ENCODE measurements at places on chromosomes 3 and 15.

GRCh38 chr3:128603313-128603712 is 47.3 kb downstream of the RPN1 start:
- no peak for DNase-seq

- DNase-seq = no peak
Measured at GRCh38 chr3:139676632-139677387, 962 bp downstream of the NMNAT3 start.

- DNase-seq = no peak
Measured at GRCh38 chr3:152225201-152225600, 43.5 kb upstream of the MBNL1 start.

DNA sequence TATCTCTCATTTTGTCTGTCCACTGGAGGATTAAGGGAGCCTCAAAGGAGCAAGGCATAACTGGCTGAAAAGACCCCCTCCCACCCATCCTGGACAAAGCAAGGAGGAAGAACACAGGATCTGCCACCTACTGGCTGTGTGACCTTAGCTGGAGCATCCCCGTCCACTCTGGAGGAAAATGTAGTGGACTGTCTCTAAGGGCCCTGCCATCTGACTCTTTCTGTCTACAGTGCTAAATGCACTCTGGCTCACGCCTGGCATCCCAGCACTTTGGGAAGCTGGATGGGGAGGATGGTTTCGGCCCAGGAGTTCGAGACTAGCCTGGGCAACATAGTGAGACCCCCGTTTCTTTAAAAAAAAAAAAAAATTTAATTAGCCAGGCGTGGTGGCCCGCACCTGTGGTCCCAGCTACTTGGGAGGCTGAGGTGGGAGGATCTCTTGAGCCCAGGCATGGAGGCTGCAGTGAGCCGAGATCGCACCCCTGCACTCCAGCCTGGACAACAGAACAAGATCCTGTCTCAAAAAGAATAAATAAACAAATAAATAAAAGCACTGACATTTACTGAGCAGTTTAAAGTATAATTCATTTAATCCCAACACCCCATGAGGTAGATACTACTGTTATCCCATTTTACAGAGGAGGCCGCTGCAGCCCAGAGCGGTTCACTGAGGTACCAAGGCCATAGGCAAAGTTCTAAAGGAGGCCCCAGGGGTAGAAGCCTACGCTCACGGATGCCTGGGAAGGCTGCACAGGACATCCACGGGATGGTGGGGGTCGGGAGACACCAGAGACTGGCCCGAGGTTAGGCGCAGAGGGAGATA is 1.1 kb downstream of the TBC1D2B start:
- no peak for DNase-seq

DNA sequence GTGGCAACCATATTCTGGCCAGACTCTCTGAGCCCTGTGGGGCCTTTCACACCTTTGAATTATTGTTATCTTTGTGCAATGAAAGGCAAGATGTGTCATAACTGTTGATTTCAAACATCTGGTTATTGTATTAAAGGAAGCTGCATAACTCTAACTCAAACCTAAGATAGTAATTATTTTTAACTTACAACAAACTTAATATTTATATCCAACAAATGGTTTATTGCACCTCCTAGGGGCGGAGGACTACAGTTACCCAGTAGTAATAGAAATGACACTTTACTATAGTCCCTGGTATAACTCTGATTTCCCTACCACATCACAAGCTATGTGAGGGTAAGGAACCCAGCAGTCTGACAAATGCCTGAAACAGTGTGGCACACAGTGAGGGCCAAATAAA is 363.9 kb upstream of the SUCLG2 start:
- no peak for DNase-seq

- peak; percentile 79 for DNase-seq
Measured at GRCh38 chr15:40763801-40764628, at the start of gene GCHFR. Gene GCHFR (plus strand): TSS chr15:40764068. CDS start chr15:40764181, 113 bp downstream.

DNA sequence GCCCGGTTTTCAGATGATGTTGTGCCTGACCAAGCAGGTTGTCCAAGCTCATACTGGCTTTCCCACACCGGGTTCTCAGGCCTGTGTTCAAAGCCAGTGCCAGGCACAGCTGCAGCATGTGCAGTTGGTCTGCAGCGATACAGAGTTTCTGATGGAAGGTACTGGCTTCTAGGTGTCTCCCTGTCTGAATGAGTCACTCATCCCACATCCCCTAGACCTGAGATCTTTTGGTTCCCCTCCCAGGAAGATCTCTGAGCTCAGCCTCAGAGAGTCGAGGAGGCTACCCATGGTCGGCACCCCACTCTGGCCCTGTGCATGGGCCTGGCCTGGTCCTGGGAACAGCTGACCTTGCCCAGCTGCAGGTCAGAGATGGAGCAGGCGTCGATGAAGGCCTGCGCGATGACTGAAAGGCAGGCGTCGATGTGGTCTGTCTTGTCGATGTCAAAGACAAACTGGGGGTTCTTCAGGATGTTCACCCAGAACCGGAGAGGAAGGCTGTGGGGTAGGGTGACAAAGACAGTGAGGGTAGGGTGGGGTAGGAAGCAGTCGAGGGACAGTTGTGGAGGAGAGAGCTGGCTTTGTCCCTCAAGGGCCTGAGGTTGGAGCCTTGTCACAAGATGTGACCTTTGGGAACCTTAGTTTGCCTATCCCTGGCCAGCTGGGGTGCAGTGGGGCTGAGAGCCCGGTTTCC is 15.3 kb downstream of the H1-8 start:
- no peak for DNase-seq

DNA sequence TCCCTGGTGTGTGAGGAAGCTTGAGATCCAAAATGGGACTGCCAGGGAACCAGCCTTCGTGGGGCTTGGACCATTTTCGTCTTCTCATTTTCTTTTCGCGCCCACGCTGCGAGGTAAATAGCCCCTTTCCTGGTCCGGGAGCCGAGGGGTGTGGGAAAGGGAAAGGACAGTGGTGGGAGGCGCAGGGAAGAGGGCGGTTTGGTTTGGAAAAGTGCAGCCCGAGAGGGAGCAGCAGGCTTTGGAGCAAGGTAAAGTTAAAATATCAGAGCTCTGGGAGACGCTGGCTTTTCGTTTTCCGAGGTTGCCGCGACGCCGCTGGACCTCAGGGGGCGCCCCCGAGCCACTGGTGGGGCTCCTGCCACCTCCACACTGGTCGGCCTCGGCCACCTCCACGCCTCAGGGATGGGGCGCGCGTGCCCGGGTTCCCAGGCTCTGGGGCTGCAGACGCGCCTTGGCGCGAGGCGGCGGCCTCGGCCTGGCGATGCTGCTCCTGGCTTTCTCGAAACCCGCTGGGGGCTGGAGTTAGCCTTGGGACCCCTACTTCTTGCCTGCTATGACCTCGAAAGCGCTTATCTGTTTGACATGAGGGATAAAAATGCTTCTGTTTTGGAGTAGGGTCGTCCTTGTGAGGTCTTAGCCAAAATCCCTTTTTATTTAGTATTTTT is 3.2 kb downstream of the PTPRG start:
- peak; percentile 81 for DNase-seq

DNA sequence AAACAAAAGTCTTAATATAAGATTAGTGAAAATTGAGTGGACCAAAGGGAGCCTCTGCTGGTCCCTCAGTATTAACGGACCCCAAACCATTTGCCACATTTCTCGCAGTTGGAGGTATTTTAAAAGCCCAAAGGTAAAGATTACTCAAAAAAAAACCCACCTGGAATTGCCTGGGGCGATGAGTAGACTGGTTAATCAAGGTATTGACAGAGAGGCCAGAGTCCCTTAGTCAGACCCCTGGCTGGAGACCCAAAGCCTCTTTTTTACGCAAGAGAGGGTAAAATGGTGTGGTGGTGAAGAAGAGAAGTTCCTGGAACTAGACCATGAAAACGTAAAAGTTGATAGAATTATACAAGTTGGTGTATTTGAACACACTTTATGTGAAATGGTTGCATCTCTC is 137.2 kb downstream of the IMPG2 start:
- no peak for DNase-seq

GRCh38 chr15:65195548-65195923 is 10.4 kb upstream of the CLPX start:
- DNase-seq = no peak

DNA sequence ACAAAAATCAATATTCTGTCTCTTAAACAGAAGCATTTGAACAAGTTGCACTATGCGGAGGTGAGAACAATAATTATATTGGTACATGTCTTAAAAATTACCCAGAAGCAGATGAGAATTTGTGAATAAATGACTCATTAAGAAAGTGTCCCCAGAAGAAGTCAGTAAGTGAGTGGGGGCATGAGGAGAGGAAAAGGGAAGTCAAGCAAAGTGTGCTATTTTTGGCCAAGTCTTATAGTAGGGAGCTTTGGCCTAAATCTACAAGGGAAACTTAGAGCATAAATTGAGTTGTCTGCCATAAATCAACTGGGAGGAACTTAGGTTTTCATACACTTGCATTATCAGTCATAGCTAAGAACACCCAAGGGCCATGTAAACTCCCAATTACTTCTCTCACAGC is 86.9 kb upstream of the SATB1 start:
- no peak for DNase-seq

- DNase-seq = peak; percentile 62
Measured at GRCh38 chr15:33547876-33548275, 237.1 kb downstream of the RYR3 start.

- DNase-seq = no peak
Measured at GRCh38 chr3:189508784-189509501, 122.2 kb upstream of the TP63 start.

GRCh38 chr15:100703032-100703578 is 100.7 kb downstream of the ASB7 start:
- peak; percentile 72 for DNase-seq

DNA sequence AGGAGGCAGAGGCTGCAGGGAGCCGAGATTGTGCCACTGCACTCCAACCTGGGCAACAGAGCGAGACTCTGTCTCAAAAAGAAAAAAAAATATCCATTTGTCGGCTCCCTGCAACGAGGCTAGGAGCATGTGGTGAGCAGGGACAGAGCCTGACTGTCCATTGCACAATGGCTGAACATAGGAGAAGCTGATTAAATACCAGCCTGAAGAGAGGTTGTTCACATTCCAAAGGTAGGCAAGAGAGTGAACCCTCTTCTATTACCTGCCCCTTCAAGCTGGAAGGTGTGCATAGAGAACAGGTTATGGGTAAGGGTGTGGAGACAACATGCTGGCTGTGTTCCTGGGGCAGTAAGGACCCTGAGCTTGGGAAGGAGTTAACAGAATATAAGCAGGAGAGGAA is 78.7 kb downstream of the DAPK2 start:
- no peak for DNase-seq

DNA sequence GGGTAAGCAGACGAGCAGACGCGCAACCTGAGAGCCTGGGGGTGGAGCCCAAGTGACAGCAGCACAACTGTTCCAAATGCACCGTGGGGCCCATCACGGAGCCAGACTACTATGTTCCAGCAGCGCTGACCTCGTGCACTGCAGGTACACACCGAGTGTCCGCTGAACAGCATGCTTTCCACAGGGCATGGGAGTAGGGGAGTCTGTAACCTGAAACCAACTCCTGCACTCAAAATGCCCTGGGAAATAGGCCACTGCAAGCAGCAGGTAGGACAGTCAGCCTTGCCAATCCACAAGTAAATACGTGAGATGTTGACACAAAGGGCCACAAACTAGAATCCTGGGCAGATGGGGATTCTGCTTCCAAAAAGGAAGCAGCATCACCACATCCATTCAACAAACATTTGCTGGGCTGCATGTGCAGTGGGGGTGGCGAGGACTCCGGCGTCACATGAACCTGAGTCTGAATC is 73.9 kb downstream of the TBC1D2B start:
- no peak for DNase-seq

DNA sequence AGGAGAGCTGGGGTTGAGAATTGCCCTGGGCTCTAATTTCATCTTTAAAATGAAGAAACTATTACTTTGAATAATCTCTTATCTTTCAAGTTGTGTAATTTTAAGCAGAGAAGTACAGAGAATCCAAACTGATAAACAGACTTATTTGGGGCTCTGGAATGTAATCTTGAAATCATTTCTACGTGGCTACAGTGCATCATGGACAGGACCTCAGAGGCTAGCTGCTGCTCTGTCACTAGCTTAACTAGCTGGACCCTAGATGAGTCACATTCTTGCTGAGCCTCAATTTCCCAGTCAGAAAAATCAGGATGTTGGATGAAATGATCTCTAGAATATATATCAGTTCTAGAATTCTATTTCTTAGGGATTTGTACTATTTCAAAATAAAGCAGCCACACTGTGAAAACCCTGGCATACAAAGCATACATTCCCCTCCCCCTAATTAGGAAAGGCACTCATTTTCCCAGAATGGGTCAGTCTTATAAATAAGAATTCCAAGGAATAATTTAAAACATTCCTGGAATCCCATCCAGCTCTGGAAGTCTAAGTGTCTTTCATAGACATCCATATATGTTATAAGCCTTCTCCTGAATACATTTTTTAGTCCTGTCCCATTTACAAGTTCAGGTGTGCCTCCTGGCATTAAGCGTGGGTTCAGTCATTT is 47.2 kb downstream of the RASGRP1 start:
- no peak for DNase-seq

- no peak for DNase-seq
Measured at GRCh38 chr3:36095238-36095637, 285.1 kb upstream of the STAC start.

DNA sequence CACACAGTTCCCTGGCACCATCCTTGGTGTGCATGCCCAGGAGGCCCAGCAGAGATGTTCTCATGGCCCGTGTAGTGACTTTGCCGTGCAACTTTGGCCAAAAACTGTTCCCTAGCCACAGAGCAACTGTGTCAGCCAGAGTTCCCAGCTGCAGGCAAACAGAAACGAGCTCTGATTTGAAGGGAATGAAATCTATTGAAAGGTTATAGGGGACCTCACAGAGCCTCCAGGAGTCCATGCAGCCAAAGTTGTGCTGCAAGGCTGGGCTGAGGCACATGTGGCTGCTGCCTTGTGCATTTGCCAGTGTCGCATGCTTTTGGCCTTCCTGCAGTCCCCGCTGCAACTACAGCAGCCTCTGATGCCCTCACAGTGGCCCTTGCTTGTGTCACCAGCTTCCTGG is 70.5 kb downstream of the PLXNA1 start:
- no peak for DNase-seq

DNA sequence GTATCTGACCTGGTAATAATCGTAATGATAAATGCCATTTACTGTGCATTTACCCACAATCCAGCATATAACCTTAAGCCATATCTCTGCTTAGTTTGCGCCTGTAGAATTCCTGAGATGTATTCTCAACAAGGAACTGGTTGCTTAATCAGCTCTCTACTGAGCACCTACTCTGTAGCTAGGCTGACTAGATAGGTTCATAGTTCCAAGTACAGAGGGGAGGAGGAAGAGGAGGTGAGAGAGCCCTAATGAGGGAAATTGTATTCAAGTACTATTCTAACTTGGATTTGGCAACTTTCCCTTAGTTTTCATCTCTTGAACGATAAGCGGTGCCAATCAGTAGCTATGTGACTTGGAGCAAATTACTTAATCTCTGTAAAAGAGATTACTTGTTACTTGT is 5.6 kb upstream of the AKAP13 start:
- DNase-seq = no peak

GRCh38 chr15:65394936-65395335 is 17.1 kb upstream of the IGDCC3 start:
- DNase-seq = no peak

All from dermis blood vessel endothelial cell (primary cell).